Activated CD4-positive, alpha-beta T cell treated with anti-CD3 and anti-CD28 coated beads, Interleukin-10, Interleukin-2, amounts not matched to agents 100 ng/mL and 50 ng/mL, durations not matched to agents 16 hours and 8 hours (primary cell): ENCODE measurements at places on chromosomes 1 and 21.

- peak; percentile 86 for DNase-seq
These were observed 18.3 kb downstream of the YARS1 start for GRCh38 chr1:32798679-32799416.

- DNase-seq, result peak; percentile 93
These were observed 1.2 kb downstream of the FAM167B start for GRCh38 chr1:32247983-32248889.

DNA sequence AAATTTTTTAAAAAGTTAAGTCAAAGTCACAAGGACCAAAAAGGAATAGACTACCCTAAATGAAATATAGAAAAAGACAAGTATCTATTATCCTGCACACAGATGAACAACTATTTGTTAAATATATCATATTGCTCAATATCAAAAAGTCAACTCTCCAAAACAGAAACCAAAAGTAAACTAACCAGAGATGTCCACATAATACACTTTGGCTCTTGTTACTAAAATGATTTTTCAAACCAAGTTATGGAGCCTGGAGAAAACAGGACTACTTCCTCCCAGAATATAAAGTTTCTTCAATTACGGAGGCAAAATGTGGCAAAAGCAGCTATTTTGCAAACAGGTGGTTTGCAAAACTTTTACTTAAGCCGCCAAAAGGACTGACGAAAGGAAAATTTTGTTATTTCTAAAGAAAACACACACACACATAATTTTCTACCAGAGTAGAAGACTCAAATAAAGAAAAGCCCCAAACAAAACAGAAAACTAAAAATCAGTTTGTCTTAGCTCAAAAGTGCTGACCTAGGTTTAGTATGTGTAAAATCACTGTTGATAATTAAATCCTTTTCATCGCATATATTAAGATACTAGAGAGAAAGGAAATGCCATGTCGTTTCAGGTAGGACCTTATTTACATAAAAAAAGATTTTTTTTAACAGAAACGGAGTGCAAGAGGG, 1.1 kb downstream of the DPYD start:
- no peak for DNase-seq

DNA sequence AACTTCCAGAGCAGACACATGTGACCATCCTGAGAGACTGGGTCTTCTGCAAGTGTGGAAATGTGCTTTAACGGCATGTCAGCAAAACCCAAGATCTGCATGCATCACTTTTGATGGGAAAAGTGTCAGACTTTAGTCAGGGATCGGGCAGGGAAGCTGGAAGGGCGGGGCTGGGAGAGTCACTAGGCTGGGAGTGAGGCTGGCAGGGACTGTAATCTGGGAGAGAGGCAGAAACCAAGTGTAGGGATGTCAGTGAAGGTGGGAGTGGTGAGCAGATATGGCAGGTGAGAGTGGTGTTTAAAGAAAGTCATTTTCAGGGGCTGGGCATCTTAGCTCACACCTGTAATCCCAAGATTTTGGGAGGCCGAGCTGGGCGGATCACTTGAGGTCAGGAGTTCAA, 11.3 kb downstream of the CDA start:
- no peak for DNase-seq

DNA sequence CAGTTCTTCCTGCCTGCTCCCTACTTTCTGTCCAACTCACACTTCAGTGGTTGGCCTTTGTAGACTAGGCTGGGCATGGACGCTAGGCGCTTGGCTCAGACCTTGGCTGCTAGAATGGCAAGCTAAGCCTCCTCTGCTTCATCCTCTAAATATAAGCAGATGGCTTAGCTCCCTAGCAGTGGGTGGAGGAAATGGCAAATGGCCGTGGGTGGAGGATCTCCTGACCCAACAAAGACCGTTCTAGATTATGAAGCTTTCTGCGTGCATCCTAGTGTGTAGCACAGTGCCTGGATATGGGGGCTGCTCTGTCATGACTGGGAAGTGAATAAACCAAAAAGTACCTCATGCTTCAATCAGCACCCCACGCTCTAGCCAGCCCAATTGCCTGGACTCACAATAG, 10.4 kb upstream of the ETV3L start:
- DNase-seq, result no peak

- DNase-seq, result no peak
These were observed 14.8 kb upstream of the PADI2 start for GRCh38 chr1:17134034-17134433.

- DNase-seq, result no peak
These were observed 100.8 kb upstream of the KIAA1614 start for GRCh38 chr1:180811886-180812285.

DNA sequence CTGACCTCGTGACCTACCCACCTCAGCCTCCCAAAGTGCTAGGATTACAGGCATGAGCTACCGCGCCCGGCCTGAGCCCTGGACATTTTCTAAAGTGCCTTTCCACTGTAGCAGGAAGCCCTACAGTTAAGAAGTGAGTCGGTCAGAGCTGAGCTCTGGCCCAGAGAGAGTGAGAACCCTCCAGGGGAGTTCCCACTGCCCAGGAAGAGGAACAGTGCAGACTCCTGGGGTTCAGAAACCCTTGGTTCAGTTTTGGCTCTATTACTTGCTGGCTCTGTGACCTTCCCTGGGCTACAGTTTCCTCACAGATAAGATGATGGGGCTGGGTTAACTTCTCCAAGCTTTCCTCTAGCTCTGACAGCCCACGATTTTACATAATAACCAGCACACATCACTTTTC, 20.9 kb downstream of the SLC9A1 start:
- no peak for DNase-seq

DNA sequence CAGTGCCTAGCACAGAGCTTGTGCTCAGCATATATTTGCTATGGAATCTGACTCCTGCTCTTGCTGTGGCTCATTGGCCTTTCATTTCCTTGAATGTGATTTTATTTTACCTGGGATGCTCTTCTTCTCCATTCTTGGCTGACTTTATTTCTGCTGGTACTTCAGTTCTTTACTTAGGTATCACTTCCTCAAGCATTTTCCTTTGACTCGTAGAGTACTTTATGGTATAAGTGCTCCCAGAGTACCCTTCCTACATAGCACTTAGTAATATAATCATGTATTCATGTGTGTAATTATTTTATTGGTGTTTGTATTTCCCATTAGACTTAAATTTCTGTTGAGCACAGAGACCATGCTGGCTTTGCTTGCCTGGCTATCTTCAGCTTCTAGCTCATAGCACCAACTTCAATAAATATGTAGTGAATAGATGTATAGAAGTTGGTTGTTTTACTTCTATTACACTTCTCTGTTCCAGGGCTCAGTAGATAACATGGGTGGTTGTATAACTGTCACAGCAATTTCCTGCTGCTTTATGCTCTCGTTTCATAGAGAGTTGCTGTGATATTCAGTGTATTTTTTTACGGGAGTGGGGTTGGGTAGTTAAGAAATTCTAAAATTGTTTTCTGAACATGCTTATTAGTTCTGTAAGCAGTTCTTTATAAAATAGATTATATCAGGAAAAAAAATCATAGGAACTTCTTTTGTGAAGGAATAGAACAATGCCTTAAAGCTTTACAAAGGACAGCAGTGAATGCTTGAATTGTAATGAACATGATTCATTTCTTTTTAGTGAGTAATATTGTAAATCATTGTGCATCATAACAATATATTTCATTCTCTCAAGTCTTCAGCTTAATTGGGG, 112.2 kb downstream of the NEK7 start:
- no peak for DNase-seq
